ENCODE measurements at places on chromosomes 4 and X.

DNA sequence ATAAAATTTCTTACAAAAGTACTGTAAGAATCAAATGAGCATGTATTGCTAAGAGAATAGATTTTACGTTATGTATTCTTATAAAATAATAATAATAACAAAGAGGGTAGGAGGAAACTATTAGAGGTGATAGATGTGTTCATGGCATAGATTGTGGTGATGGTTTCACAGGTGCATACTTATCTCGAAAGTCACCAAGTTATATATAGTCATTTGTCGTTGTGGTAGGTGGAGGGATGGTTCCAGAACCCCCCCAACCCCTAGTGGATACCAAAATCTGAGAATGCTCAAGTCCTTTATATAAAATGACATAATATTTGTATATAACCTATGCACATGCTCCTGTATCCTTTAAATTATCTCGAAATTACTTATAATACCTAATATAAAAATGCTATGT is 36.7 kb upstream of the H2AZ1 start:
- no peak for DNase-seq

DNA sequence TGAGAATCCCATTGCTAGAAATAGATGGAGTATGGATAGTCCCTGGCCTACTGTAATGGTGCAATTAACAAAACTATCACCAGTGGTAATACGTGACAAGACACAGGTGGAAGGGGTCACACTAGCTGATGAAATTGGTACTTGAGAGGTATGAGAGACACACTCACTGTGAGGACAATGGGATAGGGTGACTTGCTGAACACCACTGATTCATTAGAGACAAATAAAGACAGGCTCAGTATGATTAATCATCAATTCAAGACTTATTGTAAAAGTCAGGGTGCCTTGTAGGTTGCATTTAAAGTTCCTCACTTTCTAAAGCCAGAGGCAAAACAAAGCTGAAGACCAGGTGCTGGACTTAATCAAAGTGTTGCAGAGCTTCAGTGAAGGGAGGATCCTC is 361.6 kb upstream of the EMCN start:
- no peak for DNase-seq

- DNase-seq = peak; percentile 61
Observed at GRCh38 chr4:101304916-101305315, 42.4 kb downstream of the PPP3CA start.

- no peak for DNase-seq
Observed at GRCh38 chr4:185394568-185395237, 1.0 kb downstream of the LRP2BP start.

- no peak for DNase-seq
Observed at GRCh38 chrX:19017271-19017670, 33.4 kb upstream of the PHKA2 start.

- no peak for DNase-seq
Observed at GRCh38 chr4:7999279-7999678, 59.6 kb upstream of the AFAP1 start.

DNA sequence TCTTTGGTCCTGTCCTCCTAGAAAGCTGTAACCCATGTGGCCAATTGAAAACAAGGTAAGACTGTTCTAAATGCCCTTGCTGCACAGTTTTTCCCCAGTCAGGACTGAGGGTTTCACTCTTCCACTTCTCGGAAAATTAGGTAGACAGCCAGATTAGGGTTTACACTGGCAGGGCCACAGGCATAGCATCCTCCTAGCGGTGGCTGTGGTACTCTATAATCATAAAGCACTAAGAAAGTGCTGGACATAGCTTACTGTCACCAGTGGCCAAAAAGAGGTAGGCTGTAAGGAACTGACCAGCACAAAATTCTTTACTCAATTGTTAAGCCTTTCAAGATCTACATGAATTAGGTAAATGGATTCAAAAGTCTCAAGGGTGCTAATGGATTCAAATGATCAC is 11.6 kb upstream of the USP46 start:
- no peak for DNase-seq

DNA sequence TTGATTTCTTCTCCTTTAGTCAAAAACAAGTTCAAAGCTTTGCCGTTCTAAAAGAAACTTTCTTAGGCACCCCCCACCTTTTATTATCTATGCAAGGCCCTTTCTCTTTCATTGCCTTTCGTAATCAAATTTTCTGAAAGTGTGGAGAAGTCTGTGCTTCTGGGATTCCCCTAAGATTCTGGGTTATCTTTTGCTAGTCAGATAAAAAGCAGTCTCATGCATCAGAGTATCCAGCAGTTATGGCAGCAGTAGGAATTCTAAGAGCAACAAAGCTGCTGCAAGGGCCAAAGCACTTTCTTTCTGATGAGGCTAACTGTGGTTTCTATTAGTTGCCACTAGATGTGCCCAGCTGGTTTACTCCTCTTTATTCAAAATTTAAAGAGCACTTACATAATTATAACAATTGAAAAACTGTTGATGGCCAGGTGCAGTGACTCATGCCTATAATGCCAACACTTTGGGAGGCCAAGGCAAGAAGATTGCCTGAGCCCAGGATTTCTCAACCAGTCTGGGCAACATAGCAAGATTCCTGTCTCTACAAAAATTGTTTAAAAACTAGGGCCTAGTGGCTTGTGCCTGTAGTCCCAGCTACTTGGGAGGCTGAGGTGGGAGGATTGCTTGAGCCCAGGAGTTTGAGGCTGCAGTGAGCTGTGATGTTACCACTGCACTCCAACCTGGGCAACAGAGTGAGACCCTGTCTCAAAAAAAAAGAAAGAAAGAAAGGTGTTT is 296.2 kb downstream of the PAPSS1 start:
- peak; percentile 78 for DNase-seq

DNA sequence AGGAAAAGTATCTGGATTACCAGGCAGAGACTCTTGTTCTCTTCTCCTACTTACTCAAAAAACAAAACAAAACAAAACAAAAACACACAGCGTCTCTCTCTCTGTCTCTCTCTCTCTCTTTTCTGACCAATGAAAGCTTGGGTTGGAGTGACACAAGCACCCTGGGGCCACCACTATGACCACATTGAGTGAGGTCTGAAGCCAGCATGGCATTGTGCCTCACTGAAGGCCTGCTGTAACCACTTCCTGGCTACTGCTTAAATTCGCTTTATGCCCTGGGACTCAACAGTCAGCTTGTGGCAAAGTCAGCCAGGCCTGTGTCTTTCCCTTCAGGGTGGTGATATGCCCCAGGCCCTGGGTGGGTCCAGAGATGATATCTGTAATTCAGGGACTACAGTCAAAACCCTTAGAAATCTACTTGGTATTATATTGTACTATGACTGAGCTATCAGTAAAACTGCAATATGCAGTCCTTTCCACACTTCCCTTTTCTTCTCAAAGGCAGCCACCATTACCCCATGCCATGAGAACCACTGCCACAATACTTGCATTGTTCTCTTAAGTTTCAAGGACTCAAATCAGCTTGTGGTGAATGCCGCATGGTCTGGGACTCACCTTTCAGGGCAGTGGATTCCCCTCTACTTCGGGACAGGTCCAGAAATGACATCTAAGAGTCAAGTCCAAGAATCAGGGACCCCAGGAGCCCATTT is 606.8 kb upstream of the KLHL4 start:
- DNase-seq = no peak

GRCh38 chrX:24204331-24204730 is 54.8 kb downstream of the ZFX start:
- DNase-seq = no peak

DNA sequence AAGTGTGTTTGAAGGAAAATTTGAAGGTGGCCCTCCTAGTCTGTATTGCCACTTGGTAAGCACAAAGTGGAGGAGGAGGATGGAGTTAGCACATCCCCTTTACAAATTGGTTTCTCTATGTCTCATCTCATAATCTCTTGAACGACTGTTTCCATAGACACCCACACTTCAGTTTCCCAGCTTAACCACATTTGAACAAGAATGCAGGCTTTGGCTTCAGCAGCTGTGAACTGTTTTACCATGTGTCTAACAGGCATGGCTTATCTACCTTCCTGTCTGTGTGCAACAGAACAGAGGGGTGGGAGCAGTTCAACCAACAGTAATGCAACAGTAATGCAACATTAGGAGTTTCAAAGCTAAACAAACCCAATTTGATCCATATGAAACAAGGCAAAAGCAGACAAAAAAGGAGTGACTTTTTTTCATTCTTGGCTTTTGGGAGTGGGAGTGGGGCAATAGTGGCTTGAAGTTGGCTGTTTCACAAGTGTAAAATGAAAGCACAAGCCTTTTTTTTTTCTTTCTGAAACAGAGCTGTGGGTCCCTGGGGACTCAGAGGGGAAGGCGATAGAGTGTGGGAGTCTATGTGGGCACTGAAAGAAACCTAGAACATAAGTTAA is 108.0 kb downstream of the ITM2A start:
- no peak for DNase-seq

DNA sequence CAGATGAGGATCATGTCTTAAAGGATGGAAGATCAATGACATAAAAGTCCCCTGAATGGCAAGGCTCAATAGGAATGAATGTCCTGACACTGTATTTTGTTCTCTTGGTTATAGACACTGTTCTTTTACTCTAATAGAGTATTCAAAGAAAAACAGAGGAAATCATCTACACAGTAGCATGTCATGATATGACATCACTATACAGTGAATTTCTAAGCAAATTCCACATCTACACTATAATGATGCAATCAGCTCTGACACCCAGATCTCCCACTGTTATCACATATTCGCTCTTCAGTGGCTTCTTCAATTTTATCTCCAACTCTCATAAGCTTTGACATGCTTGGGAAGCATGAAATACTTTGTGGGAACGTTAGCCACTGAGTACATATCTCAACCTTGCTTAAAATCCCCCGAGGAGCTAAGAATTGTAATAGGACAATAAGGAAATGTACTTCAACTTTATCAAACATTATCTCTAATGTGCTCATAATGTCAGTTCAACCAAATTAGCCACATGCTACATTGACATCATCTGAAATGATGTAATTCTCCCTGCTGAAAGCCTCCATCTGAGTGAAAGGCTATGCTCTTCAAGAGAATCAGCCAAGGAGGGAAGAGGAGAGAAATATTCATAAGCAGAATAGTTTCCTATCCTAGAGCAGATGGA is 139.6 kb upstream of the PTCHD1 start:
- DNase-seq = peak; percentile 67

- DNase-seq = no peak
Observed at GRCh38 chr4:142944565-142944964, 98.5 kb upstream of the INPP4B start.

DNA sequence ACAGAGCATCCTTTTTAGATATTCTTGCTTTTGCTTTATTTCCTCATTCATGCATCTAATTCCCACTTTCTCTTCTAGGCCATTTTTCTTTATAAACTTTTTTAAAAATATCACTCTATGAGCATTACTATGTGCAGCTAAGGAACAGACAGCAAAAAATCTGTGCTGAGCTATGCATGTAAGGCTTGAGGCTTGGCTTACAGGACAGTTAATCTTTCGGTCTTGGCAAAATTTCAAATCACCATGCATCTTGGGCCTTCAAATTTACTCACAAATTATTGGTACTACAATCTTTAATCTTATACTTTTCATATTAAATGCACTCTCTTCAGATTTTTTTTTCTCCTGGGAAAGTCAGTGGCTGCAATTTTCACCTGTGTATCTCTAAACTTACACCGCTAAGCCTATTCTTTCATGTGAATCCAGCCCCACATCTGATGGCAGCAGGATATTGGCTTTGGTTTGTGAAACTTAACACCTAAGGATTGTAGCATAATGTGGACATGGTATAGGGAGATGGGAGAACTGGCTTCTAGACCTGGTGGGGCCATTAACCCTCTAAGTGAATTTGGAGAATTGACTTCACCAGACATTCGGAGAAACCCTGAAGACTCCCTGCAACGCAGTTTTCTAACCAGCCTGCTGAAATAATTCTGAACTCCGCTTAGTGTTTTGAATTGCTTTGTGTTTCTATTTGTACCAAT is 278.3 kb downstream of the SPRY1 start:
- no peak for DNase-seq

DNA sequence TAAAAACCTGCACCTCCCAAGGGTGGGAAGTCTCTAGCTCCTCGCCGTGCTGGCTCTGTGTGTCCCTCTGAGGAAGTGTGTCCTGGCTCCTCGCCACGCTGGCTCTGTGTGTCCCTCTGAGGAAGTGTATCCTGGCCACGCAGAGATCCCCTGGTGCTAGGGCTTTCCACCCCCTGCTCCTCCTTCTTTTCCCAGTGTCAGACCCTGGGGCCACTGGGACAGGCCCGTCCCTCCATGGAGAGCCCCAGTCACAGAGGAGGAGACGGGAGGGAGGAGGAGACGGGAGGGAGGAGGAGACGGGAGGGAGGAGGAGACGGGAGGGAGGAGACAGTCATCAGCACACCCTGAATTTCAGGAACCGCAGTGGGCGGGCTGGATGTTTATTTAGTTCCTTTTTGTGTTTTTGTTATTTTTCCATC is 53.8 kb upstream of the HGFAC start:
- no peak for DNase-seq

- DNase-seq = no peak
Observed at GRCh38 chr4:11866391-11866790, 437.7 kb upstream of the HS3ST1 start.

- DNase-seq = peak; percentile 65
Observed at GRCh38 chr4:156521631-156522030, 450.0 kb downstream of the PDGFC start.

DNA sequence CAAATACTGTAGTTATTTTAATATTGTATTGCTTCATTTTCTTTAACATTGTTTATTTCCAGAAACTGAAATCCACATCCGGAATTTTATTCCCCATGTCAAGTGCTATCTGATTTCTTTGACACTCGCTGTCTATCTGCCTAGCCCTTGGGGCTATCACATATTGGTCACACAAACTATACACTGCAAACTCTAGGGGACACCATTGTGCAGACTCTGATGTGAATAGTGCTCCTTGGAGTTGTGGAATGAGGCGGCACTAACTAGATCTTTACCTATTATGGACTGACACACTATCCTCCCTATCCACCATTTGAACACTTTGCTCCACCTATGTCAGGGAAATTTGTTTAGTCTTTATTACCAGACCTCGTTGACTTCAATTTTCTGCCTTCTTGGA is 534.5 kb downstream of the GLUD2 start:
- no peak for DNase-seq

GRCh38 chr4:130530505-130530904 is 1434.6 kb downstream of the C4orf33 start:
- DNase-seq = no peak

- peak; percentile 6 for DNase-seq
Observed at GRCh38 chr4:121192480-121192879, 28.4 kb upstream of the TNIP3 start.

- no peak for DNase-seq
Observed at GRCh38 chr4:89994176-89994873, 99.7 kb downstream of the MMRN1 start.

All from NCI-H226 (cell line).